ENCODE measurements at places on chromosomes 2 and 18.

DNA sequence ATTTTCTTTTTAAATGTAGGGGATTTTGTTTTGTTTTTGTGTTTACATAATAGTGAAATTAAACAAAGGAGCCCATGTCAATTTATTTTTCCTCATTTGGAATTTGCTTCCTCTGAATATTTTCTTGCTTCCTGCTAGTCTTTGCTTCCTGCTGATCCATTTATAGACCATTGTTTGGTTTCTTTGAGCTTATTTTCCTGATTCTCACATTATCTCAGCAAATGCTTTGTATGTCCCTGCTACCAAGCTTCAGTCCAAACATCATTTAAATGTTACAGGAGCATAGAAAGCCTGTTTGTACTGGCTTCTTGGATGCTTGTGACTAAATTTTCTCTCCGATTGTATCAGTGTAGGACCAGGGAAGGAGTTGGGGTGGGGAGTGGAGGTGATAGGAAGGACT lies 127.3 kb upstream of the IL1R2 start:
- no peak for DNase-seq

GRCh38 chr2:216942016-216942415 lies 82.2 kb upstream of the TNP1 start:
- DNase-seq: no peak

DNA sequence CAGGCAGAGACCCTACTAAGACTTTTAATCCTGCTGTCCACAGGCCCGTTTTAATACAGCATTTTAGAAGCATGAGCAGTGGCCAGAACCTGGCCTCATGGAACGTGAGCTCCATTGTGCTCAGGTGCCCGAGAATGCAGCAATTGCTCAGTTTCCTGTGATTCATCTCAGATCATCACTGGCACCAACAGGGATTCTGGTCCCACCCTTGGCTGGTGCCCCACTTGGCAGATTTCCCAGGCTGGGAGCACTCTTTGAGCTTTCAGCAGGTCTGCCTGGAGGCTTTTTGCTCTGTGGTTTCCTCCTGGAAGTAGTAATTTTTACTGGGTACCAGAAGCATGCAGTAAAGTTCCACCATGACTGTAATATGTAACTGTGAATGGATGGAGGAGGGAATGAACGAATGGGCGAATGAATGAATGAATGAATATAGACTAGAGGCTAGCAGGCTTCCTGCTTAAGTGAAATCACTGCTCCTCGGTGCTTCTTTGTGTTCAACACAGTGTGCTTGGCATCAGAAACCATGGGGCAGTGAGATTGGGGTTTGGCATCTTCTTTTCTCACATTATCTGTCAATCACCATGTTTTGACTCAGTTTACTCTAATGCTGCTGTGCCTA lies 312.9 kb downstream of the PRKCE start:
- DNase-seq: no peak

GRCh38 chr2:125185691-125186270 lies 1160.7 kb downstream of the CNTNAP5 start:
- DNase-seq: no peak

- no peak for DNase-seq
Observed at GRCh38 chr2:106899786-106900530, 14.0 kb upstream of the ST6GAL2 start.

Measured in activated T-helper 9 cell treated with anti-CD3 and anti-CD28 coated beads, Interleukin-2, amount 50 U/mL, for 16 hours (primary cell).